ENCODE measurements at places on chromosomes 2 and 18. TPM values are rescaled to one million over a fixed set of nuclear protein-coding genes. Genes with fewer than 3 reads are reported as not detected.

Gene QPCT
- 0.29 TPM for total RNA-seq

Gene ZNF532
- 1.8 TPM for total RNA-seq

Gene LYPD1
- not detected for total RNA-seq

Gene DTNA
- total RNA-seq, result 0.41 TPM

DNA sequence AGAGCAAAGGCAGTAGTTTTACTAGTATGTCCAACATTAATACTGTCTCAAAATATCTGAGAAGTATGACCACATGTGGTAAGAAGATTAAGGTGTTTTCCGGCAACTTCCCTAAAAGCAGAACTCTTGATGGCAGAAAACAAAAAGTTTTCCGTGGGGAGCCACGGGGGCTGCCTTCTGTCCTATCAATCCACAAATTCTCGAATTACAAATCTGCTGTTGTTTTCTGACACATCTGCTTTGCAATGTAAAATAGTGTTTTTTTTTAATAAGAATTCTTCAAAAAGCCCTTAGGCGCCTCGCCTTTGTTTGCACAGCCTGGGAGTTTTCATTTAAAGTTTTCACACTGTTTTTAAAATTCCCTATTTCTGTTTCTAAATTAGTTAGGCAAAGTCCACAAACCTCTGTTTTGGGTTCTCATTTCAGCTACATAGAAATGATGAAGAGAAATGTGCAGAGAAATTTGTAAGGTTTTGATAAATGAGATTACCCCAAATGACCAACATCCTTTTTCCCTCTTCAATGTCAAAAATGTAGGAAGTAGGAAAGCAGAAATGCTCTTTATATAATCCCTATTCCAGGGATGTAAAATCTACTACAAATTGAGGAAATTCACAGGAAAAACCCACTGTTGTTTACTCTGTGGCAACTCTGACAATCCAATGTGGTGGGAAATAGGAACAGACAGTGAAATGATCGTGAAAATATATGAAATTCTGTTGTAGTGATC is 385.8 kb downstream of the ZEB2 start:
- no peak overlapping the region for H3K4me3 ChIP-seq
- no peak for DNase-seq
- H3K27me3 ChIP-seq, result no peaks in the 10 kb centered on the region
- H3K27ac ChIP-seq, result no peak overlapping the region
- H3K4me1 ChIP-seq, result peaks cover 19% of the 10 kb centered on the region

DNA sequence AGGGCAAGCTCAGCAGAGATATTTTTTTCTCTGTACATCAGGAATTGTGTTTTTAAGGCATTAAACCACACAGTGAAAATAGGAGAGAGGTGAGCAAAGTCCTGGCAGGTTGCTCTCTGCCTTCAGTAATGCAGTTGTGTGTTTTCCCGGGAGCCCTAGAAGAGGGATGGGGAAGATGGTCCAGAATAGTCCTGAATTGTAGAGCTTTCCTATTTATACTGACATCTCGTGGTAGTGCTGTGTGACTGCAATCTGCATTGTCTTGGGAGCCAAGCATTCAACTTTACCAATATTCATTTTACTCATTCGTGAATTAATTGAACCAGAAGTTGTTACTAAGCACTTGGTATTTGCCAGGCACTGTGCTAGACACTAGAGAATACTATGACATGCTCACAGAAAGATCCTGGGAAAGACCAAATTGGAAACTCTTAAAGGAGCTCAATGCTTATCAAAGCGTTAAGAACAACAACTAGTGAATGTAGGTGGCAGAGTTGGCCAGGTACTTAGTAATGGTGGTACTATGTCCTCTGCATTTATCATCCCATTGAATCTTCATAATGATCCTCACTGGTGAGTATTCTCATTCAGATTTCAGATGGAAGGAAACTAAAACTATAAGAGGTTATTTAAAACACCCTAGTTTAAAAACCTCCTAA is 214.6 kb downstream of the TRIB2 start:
- H3K27ac ChIP-seq, result no peak overlapping the region
- DNase-seq, result no peak
- H3K36me3 ChIP-seq, result no peaks in the 10 kb centered on the region
- no peak overlapping the region for H3K4me3 ChIP-seq
- peaks cover 11% of the 10 kb centered on the region for H3K27me3 ChIP-seq
- peaks cover 4% of the 10 kb centered on the region for H3K4me1 ChIP-seq

DNA sequence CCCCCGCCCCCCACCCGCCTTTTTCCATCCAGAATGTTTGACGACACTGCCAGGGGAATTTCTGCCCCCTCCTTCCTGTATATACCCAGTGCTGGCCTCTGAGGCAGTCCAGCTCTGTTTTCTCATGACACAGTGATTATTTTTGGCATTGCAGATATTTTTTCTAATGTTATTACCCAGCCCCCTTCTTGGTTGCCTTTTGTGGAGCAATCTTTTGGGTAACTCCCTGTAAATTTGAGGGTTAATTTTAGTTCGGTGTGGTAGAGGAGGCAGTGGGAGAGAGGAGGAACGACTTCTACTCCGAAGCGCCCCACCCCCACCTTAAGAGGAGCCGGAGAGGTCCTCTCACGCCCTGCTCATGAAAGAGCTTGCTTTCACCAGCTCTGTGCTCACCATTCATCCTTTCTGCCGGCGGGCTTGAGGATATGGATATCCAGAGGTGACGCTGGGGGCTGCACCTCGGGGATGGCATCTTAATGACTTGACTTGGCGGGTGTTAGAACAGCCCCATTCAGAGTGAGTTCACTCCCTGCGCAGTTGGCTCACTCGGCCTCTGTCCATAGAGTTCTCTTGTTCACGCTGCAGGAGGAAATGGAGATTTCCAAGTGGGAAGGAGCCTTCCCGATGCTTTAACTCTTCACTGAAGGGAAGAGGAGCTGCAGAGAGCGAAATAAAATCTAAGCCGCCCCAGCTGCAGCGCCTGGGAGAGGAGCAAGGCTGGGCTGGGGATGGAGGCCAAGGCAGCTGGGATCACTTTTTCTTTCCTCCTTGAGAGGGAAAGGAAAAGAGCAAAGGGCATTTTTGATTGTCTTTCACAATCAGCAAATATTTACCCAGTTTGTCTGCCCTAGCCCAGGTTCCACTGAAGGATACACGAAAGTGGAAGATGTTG is 38.4 kb downstream of the EPAS1 start:
- H3K27me3 ChIP-seq, result no peaks in the 10 kb centered on the region
- H3K4me1 ChIP-seq, result no peaks in the 10 kb centered on the region
- H3K36me3 ChIP-seq, result no peaks in the 10 kb centered on the region
- no peak for DNase-seq
- H3K27ac ChIP-seq, result no peak overlapping the region
- no peak overlapping the region for H3K4me3 ChIP-seq

GRCh38 chr2:67486041-67486796 is 89.1 kb downstream of the ETAA1 start:
- no peaks in the 10 kb centered on the region for H3K36me3 ChIP-seq
- DNase-seq, result no peak
- no peaks in the 10 kb centered on the region for H3K4me1 ChIP-seq
- H3K4me3 ChIP-seq, result no peak overlapping the region
- no peaks in the 10 kb centered on the region for H3K27me3 ChIP-seq

DNA sequence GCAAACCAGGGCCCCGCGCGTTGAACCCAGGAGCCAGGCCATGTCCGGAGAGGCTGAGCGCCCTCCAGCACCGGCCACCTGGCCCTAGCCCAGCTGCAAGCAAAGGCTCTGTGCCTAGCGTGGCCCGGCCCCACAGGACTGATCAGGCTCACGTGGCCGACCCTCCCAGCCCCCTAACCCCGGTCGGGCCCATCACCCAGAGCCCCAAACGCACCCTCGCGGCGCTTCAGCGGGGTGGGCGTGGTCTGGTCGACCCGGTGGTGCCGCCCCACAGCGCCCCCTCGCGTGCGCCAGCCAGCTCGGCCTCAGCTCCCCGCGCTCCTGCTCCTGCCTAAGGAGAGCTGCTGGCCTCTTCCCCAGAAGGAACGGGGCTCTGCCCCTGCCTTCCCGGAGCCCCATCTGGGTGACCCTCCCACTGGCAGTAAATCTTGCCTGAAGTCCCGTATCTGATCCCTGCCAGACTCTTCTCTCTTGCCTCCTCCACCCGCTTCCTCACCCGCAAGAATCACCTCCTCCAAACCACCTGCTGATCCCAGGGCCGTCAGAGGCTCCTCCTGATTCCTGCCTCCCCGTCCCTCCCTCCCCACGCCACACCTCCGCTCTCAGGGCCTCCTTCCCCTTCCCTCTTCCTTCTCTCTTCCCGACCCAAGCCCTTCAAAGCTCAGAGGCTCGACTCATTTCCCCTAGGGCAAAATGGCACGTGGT is 12.3 kb upstream of the TEX51 start:
- peaks cover 13% of the 10 kb centered on the region for H3K27me3 ChIP-seq
- H3K4me3 ChIP-seq, result no peak overlapping the region
- no peak overlapping the region for H3K27ac ChIP-seq

- peaks cover 3% of the 10 kb centered on the region for H3K4me1 ChIP-seq
- H3K36me3 ChIP-seq, result no peaks in the 10 kb centered on the region
- no peak overlapping the region for H3K4me3 ChIP-seq
- DNase-seq, result no peak
Measured at GRCh38 chr18:58361212-58361611, 267.7 kb downstream of the ALPK2 start.

GRCh38 chr2:26649322-26649721 is 8.2 kb upstream of the CIB4 start:
- no peak overlapping the region for H3K27ac ChIP-seq
- no peaks in the 10 kb centered on the region for H3K4me1 ChIP-seq
- H3K27me3 ChIP-seq, result peaks cover 12% of the 10 kb centered on the region
- H3K4me3 ChIP-seq, result no peak overlapping the region

DNA sequence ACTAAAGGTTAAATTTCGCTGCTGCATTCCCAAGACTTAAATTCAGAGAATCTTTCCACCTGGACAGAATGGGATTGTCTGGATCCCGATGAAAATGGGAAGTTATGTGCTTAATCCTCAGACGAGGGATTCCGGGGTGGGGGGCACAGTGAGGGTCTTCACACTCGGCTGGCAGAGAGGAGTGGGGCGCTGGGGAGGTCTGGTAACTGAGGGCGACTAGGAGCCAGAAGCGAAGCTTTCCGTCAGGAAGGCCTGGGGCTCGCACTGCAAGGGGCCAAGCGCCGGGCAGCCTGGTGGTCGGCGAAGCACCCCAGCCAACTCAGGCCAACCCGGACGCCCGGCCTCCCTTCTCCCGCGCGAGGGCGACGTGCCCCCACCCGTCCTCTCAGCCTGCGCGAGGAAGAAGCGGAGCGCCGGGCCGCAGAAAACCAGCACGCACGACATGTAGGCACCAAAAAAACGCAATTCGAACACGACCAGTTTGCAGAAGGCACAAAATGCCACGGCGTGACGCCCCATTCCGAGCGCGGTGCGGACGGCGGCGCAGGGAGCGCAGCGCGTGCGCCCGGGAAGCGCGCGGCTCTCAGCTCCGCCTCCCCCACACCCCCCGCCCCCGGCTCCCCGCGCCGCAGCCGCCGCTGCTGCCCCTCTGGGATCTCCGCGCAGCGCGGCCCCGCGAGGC is 188.1 kb downstream of the ZEB2 start:
- no peaks in the 10 kb centered on the region for H3K27me3 ChIP-seq
- peaks cover 29% of the 10 kb centered on the region for H3K36me3 ChIP-seq
- H3K27ac ChIP-seq, result peak overlapping the region; percentile 99
- peak; percentile 78 for DNase-seq

All from activated CD8-positive, alpha-beta T cell treated with anti-CD3 and anti-CD28 coated beads for 36 hours (primary cell).